ENCODE measurements at places on chromosomes 4 and X. TPM values are rescaled to one million over a fixed set of nuclear protein-coding genes. Genes with fewer than 3 reads are reported as not detected.

Gene GPRASP2
- 9.6 TPM for total RNA-seq

Gene SPANXN3
- not detected for total RNA-seq

Gene SASH3
- 176 TPM for total RNA-seq

Gene LRRC66
- 0.09 TPM for total RNA-seq

Gene RHOXF1
- 0.42 TPM for total RNA-seq

Gene SLAIN2
- 22.1 TPM for total RNA-seq

Gene ETDB
- not detected for total RNA-seq

Gene SRPX
- total RNA-seq: 11.1 TPM

Gene PCDH10
- total RNA-seq: 1.7 TPM

Gene GPR82
- total RNA-seq: 0.61 TPM

Gene CCNG2
- total RNA-seq: 47.8 TPM

Gene GYPA
- total RNA-seq: 8.2 TPM

Gene CCNB3
- 0.42 TPM for total RNA-seq

Gene CYBB
- total RNA-seq: 41.7 TPM

Gene ZNF732
- 0.42 TPM for total RNA-seq

Gene RIBC1
- 1.2 TPM for total RNA-seq

Gene MAGEB4
- 0.14 TPM for total RNA-seq

Gene CCDC149
- total RNA-seq: 1.5 TPM

Gene LAMP2
- 77.8 TPM for total RNA-seq

Data from thymus (tissue), 14 donors.